ENCODE measurements at places on chromosomes 11 and 22.

- no peak for DNase-seq
These were observed 3.1 kb upstream of the MN1 start for GRCh38 chr22:27804470-27805297.

- DNase-seq, result no peak
These were observed 45.8 kb upstream of the AMPD3 start for GRCh38 chr11:10409207-10409661.

- no peak for DNase-seq
These were observed 22.3 kb downstream of the DHCR7 start for GRCh38 chr11:71425860-71426259.

DNA sequence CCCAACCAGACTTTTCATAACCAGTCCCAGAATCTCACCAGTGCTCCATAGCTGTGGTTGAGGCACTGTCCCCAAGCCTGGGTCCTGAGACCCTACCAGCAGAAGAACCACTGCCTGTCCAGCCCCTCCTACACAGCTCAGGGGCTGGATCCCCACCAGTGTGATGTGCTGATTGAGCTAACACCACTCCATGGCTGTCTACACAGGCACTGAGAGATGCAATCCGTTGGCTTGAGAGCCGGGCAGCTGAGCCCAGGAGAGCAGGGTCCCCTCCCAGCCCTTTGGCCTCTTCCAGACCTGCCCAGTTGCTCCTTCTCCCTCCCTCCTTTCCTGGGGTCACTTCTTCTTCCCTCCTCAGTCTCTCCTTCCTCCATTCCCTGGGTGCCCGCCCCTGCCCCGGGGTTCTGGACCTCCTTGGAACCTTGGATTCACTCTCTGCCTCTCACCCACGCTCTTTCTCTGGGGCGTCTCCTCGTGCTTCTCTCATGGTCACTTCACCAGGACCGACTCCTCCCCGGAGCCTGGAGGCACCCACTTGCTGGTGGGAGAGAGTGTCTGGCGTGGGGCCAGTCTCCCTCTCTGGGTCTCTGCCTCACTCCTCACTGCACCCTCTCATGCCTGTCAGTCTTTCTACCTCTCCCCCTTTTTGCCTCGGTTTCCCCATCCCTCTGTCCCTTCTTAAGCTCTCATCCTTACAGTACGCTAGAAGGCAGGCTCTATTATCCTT, 706 bp upstream of the SCYL1 start:
- no peak for DNase-seq

DNA sequence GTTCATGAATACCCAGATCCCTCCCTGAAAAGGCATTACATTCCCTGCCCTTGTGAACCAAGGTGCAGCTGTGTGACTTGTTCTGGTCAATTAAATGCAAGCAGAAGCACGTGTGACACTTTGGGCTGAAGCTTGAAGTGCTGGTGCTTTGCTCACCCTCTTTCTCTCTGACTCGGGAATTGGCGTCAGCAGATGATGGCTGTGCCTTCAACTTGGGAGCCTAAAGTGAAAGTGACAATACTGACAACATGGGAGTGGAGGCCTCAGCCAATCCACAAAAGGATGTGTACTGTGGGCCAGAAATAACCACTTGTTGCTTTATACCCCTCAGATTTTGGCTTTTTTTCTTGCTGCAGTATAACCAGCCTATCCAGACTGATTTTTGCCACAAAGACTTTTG, 148.3 kb upstream of the THY1 start:
- DNase-seq, result no peak

DNA sequence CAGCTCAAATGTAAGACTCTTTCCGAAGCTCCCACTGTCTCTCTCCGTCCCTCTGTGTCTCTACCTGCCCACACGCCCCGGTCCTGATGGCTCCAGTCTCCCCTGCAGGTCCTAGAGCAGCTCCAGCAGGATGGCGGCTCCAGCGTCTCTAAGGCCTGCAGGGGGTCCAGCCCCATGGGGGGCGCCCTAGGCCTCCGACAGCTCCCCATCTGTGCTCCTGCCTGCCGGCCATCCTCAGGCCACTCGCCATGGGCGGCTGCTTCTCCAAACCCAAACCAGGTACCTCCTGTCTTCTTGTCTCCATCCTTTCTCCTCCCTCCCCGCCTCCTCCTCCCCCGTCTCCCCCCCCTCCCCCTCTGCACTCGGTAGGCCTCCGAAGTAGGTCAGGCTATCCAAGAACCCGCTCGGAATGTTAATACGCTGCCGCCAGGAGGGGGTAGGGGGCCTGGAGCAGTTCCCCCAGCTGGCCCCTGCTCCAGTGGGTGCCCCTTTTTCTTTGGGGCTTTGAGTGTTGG, 699 bp downstream of the AIFM3 start:
- DNase-seq, result no peak

- no peak for DNase-seq
These were observed 46.5 kb upstream of the CCND1 start for GRCh38 chr11:69594481-69594880.

- DNase-seq, result no peak
These were observed 4.3 kb upstream of the PLXNB2 start for GRCh38 chr22:50311606-50312351.

DNA sequence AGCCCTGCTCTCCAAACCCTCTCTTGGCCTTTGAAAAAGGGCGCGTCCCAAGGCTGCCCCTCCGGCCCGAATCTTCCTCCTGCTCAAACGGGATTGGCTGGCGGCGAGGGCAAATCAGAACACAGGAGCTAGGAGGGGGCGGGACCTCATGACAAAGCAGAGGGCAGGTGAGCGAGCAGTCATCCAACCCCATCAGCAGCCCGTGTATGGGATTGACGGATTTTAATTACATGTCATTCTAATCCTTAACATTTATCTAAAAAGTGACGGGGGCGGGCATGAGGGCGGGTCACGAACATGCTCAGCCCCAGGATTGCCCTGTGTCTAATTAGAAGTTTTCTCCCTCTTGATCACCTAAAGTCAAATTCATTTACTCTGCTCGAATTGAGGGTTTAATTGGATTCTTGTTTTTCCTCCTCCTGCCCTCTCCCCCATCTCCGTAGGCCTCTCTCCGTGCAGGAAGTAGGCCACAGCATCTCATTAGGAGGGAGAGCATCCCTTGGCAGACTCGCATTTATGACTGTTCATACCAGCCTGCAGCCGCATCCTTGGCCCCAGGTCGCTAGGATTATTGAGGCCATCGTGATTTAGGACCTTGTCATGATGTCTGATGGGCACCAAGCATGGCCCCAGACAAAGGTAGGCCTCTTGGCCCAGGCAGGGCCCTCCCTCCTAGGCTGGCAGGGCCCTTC, 147.1 kb downstream of the CHST1 start:
- no peak for DNase-seq

GRCh38 chr11:70675697-70676374, 277.5 kb downstream of the CTTN start:
- DNase-seq, result no peak
